Foreskin fibroblast (primary cell): ENCODE measurements at places on chromosomes 5 and 9.

DNA sequence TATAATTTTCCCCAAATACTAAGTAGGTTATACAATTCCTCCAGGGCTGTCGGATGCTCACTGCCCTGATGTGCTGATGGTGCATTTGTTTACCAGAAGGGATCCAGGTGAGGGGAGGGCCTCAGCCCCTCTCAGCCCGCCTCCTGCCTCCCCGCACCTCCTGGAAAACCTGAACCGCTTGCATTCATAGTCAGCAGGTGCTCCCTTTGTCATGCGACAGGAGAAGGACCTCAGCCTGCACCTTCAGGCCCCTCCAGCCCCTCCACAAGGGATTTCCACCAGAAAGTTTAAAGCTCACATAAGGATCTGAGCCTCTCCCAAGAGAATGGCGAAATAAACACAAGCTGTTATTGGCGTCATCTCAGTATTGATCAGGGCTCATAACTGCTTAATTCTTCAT is 36.5 kb upstream of the NTNG2 start:
- no peak for DNase-seq

GRCh38 chr5:133372293-133372937 is 239.9 kb downstream of the FSTL4 start:
- DNase-seq, result no peak

DNA sequence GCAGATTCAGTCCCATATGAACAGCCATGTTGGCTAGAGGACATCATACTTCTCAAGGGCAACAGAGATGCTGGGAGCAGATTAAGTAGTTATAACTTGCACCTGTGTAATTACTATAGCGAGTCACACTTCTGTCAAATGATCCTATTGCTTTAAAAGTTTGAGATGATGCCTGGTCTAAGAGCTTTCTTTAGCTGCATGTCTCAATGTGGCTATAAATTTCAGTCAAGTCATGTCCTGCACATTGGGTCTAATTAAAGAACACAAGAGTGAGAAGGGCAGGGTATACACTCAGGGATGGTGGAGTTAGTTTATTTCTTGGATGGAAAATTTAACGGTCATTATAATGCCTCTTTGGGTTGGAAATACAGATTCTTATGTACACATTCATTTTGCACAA is 557.3 kb downstream of the RAB3C start:
- DNase-seq, result no peak

GRCh38 chr9:76027416-76027815 is 136.9 kb downstream of the PCSK5 start:
- DNase-seq, result no peak

DNA sequence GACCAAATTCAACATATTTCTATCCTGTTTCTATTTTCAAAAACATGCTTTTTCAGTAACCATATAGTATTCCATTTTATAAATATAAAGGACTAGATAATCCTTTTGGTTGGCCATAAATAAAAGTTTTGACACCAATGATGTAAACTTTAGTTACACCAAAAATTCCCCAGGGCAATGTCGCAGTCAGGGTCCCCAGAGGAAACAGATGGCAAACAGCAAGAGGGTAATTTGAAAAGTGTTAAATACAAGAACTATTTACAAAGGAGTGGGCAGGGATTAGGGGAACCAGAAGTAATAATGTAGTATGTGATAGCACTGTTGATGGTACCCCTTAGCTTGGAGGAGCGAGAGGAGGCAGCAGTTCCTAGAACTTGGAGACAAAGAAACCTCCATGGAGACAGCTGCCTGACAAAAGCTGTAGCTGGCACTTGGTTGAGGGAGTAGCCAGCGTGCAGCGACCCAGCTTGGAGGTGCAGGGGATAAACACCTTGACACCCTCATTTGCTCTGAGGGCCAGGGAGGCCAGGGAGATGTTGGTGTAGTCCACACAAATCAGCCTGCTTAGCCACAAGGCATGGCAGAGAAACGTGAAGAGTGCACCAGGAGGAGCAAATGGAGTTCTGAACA is 18.3 kb upstream of the MSANTD3 start:
- DNase-seq, result no peak

GRCh38 chr9:110615498-110615897 is 36.0 kb upstream of the SVEP1 start:
- DNase-seq, result peak; percentile 49

DNA sequence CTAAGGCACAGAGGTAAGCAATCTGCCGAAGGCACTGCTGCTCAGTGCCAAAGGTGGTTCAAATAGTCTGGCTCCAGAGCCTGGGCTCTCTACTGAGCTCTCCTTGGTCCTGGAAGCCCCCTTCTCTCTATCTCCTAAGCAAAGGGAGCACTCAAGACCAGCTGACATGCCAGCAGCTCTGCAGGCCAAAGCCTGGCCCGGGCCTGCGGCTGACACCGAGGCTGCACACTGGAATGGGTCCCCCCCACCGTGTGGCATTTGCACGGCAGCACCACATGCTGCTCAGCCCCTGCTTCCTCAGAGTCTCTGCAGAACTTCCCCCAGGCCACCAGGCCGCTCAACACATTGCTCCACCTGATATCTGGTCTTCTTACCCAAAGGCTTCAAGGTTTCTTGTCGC is 57.8 kb upstream of the GOLPH3 start:
- no peak for DNase-seq

DNA sequence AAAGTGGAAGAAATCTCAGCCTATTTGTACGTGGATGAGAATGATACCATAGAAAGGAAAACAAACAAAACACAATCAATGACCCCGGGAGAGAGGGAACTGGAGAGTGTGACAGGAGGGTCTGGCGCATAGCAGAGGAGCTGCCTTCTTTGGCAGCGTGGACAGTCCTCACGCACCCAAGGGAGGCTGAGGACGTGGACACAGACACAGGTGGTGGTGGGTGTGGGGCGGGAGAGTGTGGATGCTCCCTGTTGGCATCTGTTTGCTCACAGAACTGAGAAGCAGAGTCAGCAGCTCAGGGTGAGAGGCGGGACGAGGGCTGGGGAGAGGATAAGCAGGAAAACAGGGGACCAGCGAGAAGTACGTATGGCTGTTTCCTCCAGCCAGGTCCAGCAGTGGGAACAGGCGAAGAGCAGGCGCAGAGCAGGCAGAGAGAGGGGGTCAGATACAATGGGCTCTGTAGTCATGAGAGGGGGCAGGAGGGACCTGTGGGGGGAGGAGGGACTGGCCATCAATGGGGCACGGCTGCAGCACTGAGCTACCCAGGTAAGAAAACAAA is 10.0 kb downstream of the CMBL start:
- no peak for DNase-seq

DNA sequence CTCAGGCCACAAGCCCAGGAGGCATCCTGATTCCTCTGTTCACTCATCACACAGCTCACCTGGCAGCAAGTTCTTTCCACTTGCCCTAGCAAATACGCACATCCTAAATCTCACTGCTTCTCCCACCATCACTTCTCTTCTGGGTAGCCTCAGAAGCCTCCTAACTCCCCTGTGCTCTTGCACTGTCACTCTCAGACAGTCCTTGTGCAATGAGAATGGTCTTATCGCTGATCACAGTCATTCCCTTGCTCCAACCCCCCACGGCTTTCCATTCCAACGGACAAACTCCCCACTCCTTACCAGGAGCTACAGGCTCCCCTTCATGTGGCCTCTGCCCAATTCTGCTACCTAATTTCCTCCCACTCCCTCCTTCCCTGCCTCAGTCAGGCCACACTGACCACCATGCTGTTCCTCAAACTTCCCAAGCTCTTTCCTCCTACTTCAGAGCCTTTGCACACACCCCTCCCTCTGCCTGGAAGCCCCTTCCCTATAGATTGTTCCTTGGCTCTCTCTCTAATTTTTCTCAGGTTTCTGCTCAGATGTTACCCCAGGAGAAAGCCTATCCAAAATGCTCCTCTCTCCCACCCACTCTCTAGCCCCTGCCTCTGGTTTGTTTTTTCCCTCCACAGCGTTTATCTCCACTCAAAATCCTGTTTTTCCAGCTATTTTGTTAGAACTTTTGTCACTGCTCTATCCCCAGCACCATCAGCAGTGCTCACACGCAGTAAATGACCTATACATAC is 34.1 kb upstream of the TNFAIP8 start:
- no peak for DNase-seq

DNA sequence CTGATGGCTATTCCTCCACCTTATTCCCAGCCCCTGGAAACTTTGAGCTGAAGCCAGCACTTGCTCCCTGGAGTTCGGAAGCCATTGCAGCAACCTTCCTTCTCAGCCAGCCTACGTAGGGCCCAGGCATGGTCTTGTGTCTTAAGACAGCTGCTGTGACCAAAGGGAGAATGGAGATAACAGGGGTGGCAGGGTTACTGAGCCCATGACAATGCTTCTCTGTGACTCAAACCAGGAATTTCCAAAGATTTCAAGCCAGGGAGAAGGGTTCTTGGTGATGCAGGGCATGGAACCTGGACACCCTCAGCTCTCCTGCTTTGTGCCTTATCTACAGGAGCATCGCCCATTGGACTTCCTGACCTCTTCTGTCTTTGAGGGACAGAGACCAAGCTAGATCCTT is 12.2 kb downstream of the SLC31A2 start:
- no peak for DNase-seq

DNA sequence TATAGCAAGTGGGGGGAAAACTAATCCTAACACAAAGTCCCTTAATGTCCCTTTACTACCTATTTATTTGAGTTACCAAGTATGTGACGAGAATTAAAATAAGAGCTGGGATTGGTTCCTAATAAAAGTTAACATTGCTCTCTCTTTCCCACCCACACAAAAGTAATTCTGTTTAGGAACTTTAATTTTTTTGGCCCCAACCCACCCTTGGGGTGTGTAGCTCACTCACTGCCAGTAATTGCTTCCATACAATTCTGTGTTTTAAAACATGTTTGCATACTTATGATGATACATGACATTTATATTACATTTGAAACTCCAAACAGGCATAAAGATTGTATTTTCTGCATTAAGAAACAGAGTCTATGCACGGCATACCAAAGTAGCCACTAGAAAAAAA is 106.5 kb downstream of the BNC2 start:
- no peak for DNase-seq

- peak; percentile 61 for DNase-seq
Observed at GRCh38 chr9:3875361-3876132, 349.7 kb upstream of the RFX3 start.

- DNase-seq, result no peak
Observed at GRCh38 chr9:101907466-101907865, 169.0 kb upstream of the GRIN3A start.

GRCh38 chr9:109098171-109098959 is 21.4 kb downstream of the TMEM245 start:
- peak; percentile 41 for DNase-seq

- DNase-seq, result no peak
Observed at GRCh38 chr9:16637218-16637617, 233.3 kb downstream of the BNC2 start.

GRCh38 chr5:179536676-179537075 is 13.7 kb upstream of the RUFY1 start:
- no peak for DNase-seq

- no peak for DNase-seq
Observed at GRCh38 chr5:56108246-56108645, 113.5 kb upstream of the IL6ST start.

GRCh38 chr5:72433522-72433921 is 73.7 kb downstream of the ZNF366 start:
- no peak for DNase-seq

DNA sequence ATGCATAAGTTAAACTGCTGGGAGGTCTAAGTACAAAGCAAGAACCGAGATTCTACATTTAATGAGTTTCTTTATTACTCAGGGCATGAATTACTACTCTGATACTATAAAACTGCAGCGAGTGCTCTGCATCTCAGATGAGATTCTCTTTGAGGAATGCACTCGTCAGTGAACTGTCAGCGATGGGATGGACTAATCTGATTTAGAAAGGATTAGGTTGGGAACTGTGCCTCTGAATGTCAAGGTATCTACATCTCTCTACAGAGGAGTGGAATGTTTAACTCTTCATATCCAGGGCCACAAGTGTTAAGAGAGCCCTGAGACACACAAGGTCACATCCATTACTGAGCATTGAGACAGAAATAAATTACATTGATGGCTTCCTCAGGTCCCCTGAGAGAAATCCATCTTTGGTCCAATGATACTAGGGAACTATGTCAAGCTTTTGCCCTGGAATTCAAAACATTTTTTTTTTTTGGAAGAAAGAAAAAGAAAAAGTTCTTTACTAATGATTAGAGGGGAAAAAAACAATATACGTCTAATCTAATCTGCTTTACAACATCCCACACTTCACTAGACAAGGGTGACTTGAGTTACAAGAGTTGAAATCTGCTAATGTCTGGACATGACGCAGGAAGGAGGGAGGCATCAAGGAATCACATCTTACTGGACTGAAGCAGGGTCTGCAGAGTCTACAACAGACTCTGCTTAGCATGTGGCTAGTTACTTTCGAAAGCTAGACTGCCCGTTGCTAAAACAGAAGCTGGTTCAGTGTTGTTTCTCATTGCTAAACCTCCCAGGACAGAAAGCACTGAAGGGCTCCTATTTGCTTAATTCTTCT is 270.0 kb upstream of the TLE4 start:
- no peak for DNase-seq

DNA sequence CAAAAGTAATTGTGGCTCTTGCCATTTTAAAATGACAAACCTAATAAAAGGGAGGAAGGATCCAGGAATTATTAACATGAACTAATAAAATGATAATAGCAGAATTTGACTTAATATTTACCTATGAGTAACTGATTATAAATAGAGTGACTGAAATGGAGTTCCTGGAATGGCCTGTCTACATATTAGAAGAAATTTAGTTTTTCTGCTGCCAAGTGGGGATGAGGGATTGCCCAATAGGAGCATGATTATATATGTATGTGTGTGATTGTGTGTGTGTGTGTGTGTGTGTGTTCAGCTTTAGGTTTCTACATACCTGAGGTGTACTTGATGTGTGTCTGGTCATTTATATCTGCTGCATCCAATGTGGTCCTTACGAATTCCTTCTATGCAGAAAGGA is 36.6 kb upstream of the ITGA1 start:
- DNase-seq, result no peak
